ENCODE measurements at places on chromosomes 7 and 10. TPM values are rescaled to one million over a fixed set of nuclear protein-coding genes. Genes with fewer than 3 reads are reported as not detected.
A peak's percentile ranks its signal among the peaks of the same experiment; 100 is the strongest.

Gene OR2A1
- 0.17 TPM for total RNA-seq

DNA sequence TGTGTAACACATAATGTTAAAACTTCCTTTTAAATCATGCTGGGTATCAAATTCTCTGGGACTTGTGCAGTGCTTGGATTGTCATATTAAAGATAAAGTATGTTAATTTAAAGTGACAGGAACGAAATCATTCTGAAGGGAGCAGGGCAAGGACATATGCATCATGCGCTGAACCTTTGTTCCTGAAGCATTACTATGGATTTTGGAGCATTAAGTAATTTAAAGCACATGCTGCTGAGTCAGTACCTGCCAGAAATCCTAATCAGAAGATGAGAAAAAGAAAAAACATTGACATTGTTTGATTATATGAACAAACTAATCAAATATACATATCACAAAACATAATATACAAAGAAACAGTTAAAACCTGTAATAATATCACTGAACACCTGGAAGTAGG is 101.4 kb downstream of the MICU1 start:
- DNase-seq = no peak

Gene CCZ1B
- total RNA-seq = 61.3 TPM

- DNase-seq = no peak
Measured at GRCh38 chr7:1040790-1041189, 3.6 kb upstream of the GPR146 start.

GRCh38 chr7:4657640-4658417 is 24.3 kb upstream of the FOXK1 start:
- DNase-seq = no peak

- no peak for DNase-seq
Measured at GRCh38 chr7:25831062-25831691, 320.8 kb upstream of the NFE2L3 start.

GRCh38 chr10:103911021-103911459 is 6.9 kb downstream of the STN1 start:
- DNase-seq = peak; percentile 77

- DNase-seq = peak; percentile 70
Measured at GRCh38 chr7:100489824-100490223, 6.1 kb downstream of the NYAP1 start.

- no peak for DNase-seq
Measured at GRCh38 chr7:22676385-22676784, 50.6 kb upstream of the IL6 start.

DNA sequence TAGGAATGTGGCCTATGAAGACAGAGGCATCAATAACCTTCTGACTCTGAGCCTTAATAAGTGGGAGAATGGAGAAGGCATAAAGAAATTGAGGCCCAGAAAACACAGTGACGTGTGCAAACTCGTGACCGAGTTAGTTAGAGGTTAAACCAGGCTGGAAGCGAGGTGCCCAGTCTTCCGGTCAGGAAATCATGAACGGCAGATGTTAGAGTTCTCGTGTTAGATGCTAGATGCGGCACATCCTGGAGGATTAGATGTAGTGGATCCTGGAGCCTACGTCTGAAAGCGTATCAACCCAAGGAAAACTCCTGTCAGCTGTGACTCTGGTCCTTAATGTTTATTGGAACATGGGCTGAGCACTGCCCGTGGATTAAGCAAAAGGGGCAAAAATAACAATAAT is 275.9 kb downstream of the TCF7L2 start:
- no peak for DNase-seq

GRCh38 chr7:20268824-20269223 is 51.6 kb upstream of the MACC1 start:
- DNase-seq = no peak

DNA sequence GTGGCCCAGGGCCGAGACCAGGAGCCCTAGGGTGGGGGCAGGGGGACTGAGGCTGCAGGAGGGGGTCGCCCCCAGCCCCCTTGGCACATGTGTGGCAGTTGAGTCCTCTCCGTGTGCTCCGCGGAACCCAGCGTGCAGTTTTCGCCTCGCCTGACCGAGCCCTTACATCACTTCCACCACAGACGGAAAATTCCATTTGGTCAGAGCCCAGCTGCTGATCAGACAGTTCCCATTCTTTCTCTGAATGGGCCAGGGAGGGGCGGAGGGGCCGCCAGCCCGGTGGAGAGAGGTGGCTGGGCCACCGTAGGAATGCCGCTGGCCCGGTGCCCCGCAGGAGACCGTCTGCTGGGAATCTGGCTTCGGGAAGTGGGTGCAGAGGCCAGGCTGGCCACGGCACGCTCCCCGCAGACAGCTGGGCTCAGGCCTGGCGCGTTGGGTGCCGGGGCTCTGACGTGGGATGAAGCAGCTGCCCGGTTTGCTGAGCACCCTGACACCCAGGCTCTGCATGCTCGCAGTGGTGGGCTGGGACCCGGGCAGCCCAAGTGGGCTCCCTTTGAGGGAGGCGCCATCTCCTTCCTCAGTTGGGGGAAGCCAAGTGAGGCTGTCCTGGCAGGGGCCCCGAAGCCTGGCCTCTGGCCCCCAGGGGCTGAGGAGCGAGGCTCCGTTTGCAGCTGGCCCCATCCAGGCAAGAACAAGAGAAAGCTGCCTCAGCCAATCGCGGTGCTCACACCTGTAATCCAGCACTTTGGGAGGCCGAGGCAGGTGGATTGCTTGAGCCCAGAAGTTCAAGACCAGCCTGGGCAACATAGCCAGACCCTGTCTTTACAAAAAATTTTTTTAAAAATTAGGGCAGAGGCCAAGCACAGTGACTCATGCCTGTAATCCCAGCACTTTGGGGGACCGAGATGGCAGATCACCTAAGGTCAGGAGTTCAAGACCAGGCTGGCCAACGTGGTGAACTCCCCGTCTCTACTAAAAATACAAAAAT is 9.9 kb downstream of the TTYH3 start:
- DNase-seq = no peak

GRCh38 chr7:36149694-36150452 is 3.2 kb upstream of the EEPD1 start:
- no peak for DNase-seq

Gene CALHM3
- 0.17 TPM for total RNA-seq

Gene MMRN2
- not detected for total RNA-seq

- no peak for DNase-seq
Measured at GRCh38 chr10:13990392-13990805, 340.3 kb downstream of the FRMD4A start.

DNA sequence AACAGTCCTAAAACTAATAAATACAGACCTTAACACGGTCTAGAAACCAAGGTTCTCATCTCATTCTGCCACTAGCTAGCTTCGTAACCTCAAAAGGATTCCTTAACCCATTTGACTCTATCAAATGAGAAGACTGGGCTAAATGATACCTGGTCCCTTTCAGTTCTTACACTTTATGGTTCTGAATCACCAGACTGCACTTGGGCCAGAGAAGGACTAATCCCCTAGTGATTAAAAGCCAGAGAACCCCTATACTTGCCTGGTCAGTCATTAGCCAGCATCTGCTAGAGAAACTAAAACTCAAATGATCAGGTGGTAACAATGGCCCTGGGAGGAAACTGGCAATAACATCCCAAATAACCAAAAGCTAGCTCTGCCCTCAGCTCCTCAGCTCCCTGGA is 16.8 kb downstream of the TMEM243 start:
- DNase-seq = no peak

- DNase-seq = no peak
Measured at GRCh38 chr7:16881844-16882243, at the start of gene AGR3. AGR3 (minus strand) TSS chr7:16881983; CDS start chr7:16878618, 3,365 bp downstream.

Gene SEMA4G
- total RNA-seq = 1.6 TPM

- DNase-seq = no peak
Measured at GRCh38 chr7:135454060-135454459, 55.8 kb downstream of the CNOT4 start.

DNA sequence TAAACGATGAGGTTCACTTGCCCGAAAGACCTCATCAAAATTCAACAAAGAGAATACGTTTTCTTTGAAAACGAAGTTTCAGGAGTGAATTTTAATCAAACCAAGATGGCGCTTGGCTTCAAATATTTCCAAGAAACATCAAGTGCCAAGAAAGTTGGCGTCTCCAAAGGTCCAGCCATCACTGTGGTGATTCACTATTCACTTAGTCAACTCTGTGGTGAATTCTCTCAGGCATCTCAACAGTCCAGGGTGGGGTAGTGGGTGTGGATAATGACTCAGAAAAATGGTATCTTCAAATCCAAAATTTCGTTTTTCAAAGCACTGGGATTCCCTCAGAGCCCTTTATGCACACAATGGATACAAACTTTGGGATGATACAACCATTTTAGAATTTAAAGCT is 133.1 kb downstream of the SVIL start:
- DNase-seq = no peak

DNA sequence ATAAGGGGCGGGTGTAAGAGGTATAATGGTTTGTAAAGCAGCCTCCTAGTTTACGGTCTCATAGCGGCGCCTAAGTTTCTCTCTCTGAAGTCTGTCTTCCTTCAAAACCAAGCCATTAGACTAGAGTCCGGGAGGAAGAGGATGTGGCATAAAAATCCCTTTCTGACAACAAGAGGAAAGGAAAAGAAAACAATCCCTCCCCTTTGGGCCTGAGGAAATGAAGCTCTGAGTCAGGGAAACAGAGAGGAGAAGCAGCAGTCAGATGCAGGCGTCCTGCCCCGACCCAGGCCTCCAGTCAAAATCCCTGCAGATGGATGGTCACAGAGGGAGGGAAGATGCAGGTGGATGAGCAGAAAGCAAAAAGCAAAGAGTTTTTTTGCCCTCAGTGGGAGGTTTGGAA is 23.7 kb downstream of the PARP12 start:
- DNase-seq = no peak

Gene PIP
- not detected for total RNA-seq

DNA sequence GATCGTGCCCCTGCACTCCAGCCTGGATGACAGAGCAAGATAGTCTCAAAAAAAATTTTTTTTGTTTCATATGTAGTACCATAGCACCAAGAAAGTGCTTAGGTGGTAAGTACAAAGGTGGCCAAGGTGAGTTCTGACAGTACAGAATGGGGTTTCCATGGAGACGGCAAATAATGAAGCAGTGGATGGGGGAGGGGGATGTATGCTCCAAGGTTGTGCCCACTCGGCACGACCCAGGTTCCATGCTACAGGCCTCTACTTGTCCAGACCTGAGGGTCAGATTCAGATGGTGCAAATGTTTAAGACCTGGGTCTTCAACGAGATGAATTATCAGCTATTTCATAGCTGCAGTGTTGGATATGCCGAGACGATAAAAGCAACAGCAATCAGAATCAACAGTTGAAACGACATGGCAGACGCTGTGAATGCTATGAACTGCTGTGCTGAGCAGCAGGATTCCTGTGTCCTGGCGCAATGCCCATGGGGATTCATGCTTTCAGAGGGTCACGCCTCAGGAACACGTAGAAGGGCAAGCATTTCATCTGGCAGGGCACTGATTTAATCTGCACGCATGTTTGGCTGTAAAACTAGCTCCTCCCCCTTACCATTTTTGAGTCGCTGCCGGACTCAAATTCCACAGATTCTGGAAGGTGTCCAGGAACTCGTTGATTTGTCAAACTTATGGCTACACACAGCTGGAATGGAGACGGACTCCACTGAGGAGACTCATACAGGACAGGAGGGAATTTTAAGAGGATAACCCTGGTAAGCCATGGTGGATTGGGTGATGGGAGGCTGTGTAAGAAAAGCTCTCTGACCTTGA is 256.5 kb downstream of the FRMD4A start:
- no peak for DNase-seq

DNA sequence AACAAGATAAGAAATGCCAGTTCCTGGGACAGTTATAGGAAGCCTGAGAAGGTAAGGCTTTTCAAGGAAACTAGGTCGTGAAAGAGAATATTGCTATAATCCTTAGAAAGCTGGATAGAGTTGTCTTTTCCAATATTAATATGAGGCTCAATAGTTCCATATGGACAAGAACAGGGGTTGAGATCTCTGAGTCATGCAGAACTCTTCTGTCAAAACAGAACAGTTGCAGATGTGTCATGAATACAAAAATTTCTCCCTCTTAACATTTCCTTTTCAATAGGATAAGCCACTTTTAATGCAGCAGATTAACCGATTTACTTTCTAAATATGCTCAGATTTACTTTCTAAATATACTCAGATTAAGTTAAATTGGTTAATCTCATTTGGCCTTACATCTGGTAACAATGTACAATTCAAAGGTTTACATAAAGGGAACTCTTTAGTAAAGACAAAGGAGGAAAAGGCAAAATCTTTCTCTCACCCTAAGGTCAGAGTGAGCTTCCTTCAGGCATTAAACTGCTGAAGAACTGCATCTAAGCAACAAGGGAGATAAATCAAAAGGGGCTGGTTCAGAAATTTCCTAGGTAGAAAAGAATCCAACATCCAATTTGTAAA is 104.7 kb upstream of the PCDH15 start:
- no peak for DNase-seq

Gene ZNF394
- total RNA-seq = 52.1 TPM

Measured in activated CD4-positive, alpha-beta T cell treated with anti-CD3 and anti-CD28 coated beads, Interleukin-2, amount 10 ng/mL, durations not matched to agents 7 days and 5 days (primary cell).